ENCODE measurements at places on chromosomes 16 and 17.

- DNase-seq, result no peak
These were observed at the start of gene APOBR for GRCh38 chr16:28494121-28494851. Gene APOBR (plus strand): TSS chr16:28494643. CDS start chr16:28494682, 39 bp downstream.

DNA sequence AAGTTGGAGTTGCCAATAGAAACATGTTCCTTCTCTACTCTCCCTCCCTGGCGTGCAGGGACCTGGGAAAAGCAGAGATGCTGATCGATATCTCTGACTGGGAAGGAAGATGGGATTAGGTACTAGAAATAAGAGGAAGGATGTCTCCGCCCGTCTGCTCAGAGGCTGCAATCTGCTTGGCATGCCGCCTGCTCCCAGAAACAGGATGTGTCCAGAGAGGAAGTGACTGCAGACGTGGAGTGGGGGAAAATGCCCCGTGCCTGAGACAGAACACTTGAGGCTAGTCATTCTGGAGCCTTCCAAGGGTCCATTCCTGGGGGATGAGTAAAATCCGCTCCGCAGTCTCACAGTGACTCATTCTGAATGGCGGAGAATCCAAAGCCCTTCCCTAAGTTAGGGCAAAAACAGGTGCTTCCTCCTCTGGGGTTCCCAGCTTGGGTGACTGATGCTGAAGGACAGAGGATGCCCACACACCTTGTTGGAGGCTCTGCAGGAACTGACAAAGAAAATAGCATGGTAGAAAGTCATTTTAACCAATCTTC lies 45.0 kb upstream of the SMURF2 start:
- peak; percentile 69 for DNase-seq

- DNase-seq, result peak; percentile 77
These were observed 85.1 kb upstream of the TBX2 start for GRCh38 chr17:61314368-61315078.

- peak; percentile 81 for DNase-seq
These were observed at the start of gene UNC119 for GRCh38 chr17:28552176-28552999. Gene UNC119 (minus strand): TSS chr17:28552624. CDS start chr17:28552557, 67 bp downstream.

GRCh38 chr17:42202696-42203095 lies 8.4 kb upstream of the GHDC start:
- DNase-seq, result no peak

- DNase-seq, result no peak
These were observed 315.3 kb upstream of the PMFBP1 start for GRCh38 chr16:72487283-72487682.

DNA sequence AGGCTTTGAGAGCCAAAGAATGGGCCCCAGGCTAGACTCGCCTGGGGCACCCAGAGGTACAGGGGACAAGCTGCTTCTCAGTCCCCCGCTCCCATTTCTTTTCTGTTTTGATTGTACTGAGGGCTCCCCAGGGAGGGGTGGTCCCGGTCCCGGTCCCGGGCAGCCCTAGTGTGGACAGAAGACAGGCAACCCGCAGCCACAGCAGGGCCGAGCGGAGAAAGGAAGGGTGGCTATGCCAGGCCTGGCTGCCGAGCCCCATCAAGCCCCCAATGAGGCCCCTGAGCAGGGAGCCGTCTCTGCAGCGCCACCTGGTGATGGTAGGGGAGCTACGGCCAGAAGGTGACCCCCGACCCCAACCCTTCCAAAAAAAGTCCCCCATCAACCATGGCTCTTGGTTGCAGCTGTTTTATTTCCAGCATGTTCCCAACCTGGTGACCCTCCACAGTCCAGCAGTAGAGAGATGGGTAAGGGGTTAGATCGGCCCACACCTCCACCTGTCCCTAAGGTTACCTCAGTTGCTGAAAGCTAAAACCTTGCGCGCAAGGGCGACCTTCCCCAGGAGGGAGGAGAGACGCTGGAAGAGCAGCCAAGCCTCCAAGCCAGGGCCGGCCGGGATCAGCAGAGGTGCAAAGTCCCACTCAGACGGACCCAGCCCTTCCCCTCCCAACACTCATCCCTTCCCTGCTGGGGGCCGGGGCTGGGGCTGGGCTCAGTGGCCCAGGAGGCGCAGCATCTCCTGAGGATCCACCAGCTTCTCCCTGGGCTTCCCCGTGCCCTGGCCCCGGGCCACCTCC lies 2.6 kb upstream of the GRIN2C start:
- DNase-seq, result peak; percentile 77

GRCh38 chr16:10970065-10970464 lies 25.7 kb downstream of the CLEC16A start:
- DNase-seq, result no peak

GRCh38 chr17:34269969-34270368 lies at the start of gene CCL7:
Gene CCL7 (plus strand): TSS chr17:34270221. CDS start chr17:34270291, 70 bp downstream.
- no peak for DNase-seq

GRCh38 chr17:46108120-46108519 lies 85.1 kb downstream of the KANSL1 start:
- DNase-seq, result no peak

- DNase-seq, result peak; percentile 55
These were observed 52.5 kb upstream of the WSB1 start for GRCh38 chr17:27241346-27241946.

- DNase-seq, result no peak
These were observed 410.9 kb downstream of the SOX9 start for GRCh38 chr17:72531729-72532128.

DNA sequence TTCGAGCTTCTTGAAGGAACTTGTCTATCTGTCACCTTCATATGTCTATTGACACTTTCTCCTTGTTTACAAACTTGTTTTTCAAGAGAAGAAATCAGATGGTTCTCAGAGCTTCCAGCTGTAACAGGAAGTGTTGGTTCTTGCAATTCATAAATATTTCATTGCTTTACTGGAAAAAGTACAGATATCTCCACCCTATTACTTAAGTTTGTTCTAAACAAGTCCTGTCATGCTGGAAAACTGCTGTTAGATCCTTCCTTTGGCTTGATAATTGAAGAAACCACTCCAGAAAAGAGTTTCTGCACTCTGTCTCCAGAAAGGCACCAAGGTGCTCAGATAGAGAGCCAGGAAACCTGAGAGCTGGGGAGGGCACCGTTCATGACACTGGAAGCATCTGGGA lies 181.6 kb downstream of the DNAH9 start:
- no peak for DNase-seq

- no peak for DNase-seq
These were observed 21.6 kb downstream of the POLR3E start for GRCh38 chr16:22318690-22319358.

DNA sequence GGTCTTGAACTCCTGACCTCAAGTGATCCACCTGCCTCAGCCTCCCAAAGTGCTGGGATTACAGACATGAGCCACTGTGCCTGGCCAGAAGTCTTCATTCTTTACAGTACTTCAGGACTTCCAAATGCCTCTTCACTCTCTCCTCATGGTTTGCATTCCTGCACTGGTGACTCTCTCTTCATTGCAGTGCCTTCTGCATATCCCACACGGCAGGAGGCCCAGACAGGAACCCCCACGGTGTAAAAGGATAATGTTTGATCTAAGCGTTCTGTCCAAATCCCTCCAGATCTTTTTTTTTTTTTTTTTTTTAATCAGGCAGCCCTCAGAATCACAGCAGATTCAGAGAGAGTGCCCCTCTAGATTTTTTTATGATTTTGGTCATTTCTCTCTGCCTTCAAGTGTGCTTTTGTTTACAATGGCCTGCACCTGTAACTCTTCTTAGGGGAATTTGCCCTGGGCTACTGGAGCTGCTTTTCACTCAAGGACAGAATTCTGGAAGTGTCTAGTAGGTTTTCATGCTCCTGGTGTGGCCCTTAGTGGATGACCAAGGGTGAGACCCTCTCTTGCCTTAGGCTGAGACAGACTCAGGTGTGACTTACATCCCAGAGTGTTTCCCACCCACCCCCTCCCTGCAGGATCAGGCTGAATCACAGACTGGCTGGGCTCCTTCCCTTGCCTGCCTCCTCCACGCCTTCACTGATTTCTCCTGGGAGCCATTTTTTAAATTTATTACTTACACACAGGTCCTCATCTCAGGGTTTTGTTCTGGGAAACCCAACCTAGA lies 19.8 kb upstream of the NF1 start:
- peak; percentile 13 for DNase-seq

GRCh38 chr17:42387661-42388380 lies 421 bp downstream of the STAT3 start:
- peak; percentile 61 for DNase-seq

DNA sequence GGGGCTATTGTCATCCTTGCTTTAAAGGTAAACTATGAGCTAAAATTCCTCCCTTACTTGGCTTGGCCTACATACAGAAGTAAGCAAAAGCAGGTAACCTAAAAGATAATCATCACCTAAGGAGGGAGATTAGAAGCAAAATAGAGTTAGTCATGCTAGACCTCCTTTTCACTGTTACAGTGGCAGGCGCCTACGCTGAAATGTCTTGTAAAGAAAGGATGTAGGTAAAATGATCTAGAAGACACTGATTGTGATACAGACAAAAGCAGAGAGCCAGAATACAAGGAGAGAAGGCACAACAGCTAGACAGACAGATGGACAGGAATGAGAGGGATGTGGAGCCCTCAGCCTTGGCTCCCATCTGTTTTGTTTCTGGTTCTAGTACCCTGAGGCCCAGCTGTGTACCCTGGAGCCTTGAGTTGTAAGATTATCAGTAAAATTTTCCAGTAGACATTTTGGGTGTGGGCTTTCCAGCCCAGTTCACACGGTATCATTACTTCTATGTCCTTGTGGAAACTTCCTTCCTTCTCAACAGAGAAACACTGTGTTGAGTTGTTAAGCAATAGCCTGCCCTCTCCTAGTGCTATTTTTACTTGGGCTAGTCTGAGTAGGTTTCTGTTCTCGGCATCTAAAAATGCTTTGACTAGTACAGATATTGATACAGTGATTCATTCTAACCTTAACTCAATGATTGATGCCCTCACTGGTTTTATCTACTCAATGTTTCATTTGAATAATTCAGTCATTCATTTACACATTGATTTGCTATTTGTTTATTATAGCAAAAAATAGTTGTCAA lies 7.7 kb upstream of the C16orf78 start:
- no peak for DNase-seq

GRCh38 chr17:59786213-59786535 lies 78.7 kb downstream of the VMP1 start:
- DNase-seq, result no peak
